ENCODE measurements at places on chromosomes 12 and 14.

- peak; percentile 26 for ATAC-seq
Measured at GRCh38 chr14:100547633-100548294, 39.5 kb downstream of the BEGAIN start.

- peak; percentile 32 for ATAC-seq
Measured at GRCh38 chr12:119180380-119181040, 1.8 kb downstream of the HSPB8 start.

GRCh38 chr14:100692859-100693558 lies 33.7 kb upstream of the DLK1 start:
- no peak for ATAC-seq

GRCh38 chr12:110583137-110584059 lies at the start of gene PPTC7:
PPTC7 (minus strand) TSS chr12:110583318; CDS start chr12:110583031, 287 bp downstream.
- peak; percentile 99 for ATAC-seq

DNA sequence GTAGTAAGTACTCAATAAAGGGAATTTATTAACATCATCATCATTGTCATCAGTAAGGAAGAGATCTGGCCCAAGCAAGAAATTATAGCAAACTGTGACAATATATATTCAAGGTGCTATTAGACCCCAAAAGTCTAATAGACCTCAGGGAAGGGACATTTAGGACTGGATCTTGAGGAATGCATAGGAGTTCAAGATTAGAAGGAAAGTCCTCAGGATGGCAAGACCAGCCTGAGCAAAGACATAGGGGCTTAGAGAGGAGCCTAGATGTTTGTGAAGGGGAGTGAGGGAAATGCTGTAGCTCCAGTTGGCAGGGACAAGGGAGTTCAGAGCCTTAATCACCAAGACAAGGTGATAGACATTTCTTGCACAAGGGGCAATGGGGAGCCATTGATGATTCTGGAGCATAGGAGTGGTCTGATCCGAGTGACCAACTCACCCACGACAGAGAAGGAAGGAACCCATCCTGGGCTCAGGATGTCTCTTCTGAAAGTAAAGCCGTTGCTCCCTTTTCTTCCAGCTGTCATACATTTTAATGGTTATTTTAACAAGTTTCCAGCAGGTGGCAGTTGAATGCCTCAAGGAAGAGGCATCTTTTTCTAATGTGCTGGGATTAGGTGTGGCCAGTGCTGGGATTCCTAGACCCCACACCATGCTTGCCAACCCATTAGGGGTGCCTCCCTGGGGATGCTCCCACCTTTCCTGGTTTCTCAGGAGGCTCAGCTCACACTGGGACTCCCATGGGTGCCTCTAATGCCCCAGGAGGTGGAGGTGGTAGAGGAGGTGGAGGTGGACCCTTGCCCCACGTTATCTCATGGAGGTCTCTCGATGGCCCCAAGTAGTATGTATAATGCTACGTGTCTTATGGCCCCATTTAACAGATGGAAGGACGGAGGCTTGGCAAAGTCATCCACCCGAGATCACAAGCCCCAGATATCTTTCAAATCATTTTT lies 37.8 kb downstream of the PHETA1 start:
- no peak for ATAC-seq

DNA sequence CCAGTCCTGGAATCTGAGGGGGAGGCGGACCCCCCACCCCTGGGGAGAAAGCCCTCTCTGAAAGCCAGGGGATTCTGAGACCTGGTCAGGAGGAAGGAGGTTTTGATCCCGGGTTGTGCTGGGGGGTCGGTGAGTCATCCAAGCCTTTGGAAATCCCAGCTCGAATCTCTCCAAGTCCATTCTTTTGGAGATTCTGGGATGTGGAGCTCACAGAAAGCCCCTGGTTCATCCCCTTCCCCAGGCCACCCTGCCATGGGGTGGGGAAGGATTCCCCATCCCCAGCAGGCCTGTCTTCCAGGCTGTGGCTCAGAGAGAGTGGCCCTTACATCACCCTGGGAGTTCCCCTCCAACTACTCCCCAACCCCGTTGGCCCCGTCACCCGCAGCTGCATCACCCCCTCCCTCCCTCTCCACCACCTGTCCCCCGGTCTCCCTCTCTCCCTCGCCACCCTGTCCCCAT lies 14.3 kb downstream of the EXOC3L4 start:
- no peak for ATAC-seq

DNA sequence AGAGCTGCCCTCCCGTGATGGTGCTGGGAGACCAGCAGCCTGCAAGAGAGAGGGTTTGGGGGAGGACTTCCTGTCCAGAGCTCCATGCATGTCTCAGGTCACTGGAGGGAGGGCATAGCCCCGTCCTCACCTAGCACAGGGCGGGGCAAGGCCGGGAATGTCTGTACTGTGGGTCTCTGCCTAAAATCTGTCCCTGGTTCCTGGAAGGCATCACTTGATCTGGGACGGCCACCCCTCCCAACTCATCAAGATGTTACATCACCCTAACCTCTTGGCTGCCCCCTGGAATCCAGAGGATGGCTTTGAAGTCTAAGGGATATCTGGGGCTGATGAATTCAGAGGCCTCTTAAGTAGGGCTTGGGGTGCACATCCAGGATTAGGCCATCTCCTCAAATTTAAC lies 37.0 kb upstream of the MEG3 start:
- no peak for ATAC-seq

DNA sequence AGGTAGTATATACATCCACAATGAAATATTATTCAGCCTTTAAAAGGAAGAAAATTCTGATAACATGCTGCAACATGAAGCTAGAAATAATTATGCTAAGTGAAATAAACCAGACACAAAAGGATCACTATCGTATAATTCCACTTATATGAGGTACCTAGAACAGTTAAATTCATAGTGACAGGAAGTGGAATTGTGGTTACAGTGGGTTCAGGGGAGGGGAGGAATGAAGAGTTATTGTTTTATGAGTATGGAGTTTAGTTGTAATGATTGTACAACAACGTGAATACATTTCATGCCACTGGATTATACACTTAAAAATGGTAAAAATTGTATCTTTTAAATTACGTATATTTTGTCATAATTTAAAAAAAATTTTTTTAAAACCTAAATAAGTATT lies 21.0 kb downstream of the EEA1 start:
- no peak for ATAC-seq

GRCh38 chr14:77409131-77409533 lies 14.2 kb downstream of the NOXRED1 start:
- no peak for ATAC-seq

GRCh38 chr12:9810671-9811070 lies 16.6 kb upstream of the KLRF1 start:
- ATAC-seq, result no peak

GRCh38 chr12:6966351-6966750 lies 4.1 kb downstream of the PHB2 start:
- ATAC-seq, result no peak

DNA sequence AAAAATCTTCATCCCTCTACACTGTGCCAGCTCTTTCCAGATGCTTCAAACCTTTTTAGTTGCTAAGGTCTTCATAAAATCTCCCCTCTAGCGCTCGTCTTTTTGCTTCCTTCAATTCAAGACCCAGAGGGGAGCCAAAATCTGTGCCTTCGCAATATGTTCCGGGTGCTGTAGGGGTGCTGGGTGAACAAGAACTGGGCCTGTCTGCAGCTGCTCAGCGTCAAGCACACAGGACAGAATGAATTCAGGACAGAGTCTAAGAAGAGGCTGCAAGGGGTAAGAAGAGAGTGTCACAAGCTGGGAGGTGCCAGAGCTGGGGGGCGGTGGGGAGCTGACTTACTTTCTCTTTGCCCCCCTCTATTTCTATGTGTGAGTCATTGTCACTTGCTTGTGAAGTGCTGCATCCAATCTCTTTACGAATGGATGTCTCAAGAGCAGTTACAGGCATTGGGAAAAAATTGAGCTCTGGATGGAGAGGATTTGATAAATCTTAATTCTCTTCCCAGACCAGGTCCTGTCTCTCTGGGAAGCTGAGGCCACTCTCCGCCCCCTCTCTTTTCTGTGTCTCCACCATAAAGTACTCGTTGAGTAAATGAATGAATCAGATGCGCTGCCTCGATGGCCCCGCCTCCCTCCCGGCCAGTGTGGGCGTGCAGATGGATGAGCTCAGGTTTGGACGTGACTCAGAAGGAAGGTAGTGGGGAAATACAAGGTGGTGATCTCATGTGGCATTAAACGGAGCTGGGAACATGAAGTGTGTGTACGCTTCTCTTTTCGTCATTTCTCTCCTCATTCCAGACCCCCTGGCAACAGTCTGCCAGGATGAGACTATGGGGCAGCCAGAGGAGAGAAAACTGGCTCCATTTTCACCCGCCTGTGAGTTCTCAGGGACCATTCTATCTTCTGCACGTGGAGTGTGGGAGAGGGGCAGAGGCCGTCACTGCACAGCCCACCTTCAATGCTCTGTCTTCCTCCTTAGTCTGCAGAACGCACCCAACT lies 91.3 kb downstream of the TSPAN9 start:
- ATAC-seq, result peak; percentile 60

- peak; percentile 75 for ATAC-seq
Measured at GRCh38 chr12:132600048-132601032, 10.0 kb downstream of the LRCOL1 start.

DNA sequence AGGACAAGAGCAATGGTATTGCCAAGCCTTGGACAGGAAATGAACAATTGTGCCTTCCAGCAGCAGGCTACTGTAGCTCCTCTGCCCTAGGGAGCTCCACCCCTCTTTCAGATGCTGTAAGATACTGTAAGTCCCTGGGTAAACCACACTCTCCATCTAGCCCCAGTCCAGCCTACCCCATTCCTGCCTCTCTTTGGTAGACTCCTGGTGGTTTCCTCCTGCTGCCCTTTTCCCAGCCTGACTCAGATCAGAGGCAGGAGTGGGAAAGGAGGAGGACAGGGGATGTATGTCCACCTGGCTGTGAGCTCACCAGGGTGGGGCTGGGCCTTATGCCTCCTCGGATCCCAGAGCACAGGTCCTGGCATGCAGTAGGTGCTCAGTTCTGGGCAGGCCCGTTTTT lies 174.6 kb downstream of the ESRRB start:
- ATAC-seq, result no peak

- no peak for ATAC-seq
Measured at GRCh38 chr14:22824711-22825359, 4.9 kb upstream of the MRPL52 start.

GRCh38 chr12:71186571-71187288 lies 28.9 kb upstream of the TSPAN8 start:
- ATAC-seq, result no peak

GRCh38 chr14:61140271-61140670 lies 140.9 kb downstream of the TMEM30B start:
- no peak for ATAC-seq

GRCh38 chr14:100610511-100611217 lies 23.4 kb upstream of the BEGAIN start:
- no peak for ATAC-seq

DNA sequence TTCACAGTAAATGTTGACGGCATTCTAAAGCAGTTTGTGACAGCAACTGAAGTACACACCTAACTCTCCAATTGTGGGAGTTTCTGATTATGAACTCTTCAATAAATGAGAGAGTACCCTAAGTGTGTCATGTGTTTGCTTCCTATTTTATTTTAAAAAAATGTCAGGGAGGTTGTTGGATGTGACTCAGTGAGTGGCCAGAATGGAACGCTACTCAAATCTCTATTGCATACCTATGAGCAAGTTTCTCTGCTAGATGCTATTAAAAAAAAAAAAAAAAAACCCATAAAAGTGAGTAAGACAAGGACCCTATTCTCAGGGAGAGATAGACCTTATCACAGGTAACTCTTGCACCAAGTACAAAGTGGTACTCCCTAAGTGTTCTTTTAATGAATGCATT lies 256.6 kb downstream of the BTG1 start:
- no peak for ATAC-seq

DNA sequence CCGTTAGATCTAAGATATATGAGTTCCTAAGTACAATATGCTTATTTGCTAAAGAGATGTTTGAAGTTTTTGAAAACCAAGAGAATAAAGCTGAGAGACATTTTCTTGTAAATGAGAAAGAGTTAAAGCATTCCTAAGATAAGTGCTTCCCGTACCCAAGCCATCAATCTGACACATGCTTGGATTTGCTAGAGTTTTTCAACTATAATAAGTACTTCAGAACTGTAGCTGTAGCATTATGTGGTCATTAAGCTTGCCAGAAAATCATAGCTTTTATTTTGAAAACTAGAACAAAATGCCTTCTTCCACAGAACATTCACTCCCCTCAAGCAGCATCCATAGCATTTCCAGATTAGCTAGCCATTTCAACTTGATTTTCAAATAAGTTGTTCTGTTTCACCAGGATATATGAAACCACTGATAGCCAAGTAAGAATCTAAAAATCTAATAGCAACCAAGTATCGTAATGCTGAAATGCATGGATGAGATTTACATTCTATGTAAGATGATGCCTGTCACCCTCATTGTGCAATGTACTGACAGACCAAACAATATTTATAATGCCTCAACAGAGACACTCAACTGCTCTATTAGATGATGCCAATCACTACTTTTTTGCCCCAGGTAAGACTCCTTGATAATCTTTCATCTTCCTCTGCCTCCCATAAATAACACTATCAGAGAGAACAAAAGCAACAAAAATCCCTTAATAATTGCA lies 8.0 kb downstream of the SNW1 start:
- no peak for ATAC-seq

DNA sequence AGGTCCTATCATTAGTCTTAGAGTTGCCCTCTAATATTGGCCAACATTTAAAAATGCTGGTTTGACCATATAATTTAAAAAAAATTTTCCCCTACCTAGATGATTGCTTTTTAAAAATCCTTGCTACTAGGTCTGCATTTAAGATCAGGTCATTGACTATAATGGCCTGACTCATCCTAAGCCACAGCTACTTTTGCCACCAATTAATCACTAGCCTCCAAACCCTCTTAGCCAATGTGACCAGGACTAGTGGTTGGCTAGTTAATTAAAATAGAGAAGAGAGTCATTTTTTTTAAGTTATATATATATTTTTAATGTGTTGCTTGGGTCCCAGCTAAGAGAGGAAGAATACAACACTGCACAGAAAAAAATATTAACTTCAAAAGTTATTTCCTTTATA lies 57.5 kb downstream of the SOS2 start:
- ATAC-seq, result no peak

DNA sequence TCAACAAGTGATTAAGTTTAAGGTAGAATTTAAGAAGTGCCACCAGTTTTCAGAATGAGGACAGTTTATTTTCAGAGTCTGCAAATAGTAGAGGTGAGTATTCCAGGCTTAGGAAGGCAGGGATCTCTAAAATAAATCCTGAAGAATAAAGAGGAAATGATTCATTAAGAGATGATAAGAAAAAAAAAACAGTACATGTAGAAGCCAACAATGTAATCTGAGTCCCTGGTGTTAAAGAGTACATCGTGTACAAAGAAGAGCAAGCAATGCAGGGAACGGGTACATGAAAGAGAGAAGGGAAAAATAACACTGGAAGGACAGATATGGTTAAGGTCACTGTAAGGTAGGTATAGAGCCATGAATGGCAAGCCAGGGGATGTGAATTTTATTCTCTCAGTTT lies 95.2 kb upstream of the FOXG1 start:
- no peak for ATAC-seq
